ENCODE measurements at places on chromosomes 7 and 10.

- H3K27ac ChIP-seq, result no peak overlapping the region
- no peak for DNase-seq
- H3K4me1 ChIP-seq, result no peaks in the 10 kb centered on the region
- H3K27me3 ChIP-seq, result no peaks in the 10 kb centered on the region
Observed at GRCh38 chr7:92075455-92076158, 58.7 kb downstream of the CYP51A1 start.

- DNase-seq, result no peak
- H3K4me3 ChIP-seq, result no peak overlapping the region
- no peaks in the 10 kb centered on the region for H3K27me3 ChIP-seq
- no peak overlapping the region for H3K27ac ChIP-seq
Observed at GRCh38 chr7:43522406-43523156, 60.3 kb upstream of the STK17A start.

GRCh38 chr10:35711615-35712411, 69.7 kb upstream of the FZD8 start:
- H3K4me1 ChIP-seq, result no peaks in the 10 kb centered on the region
- H3K27me3 ChIP-seq, result peaks cover 4% of the 10 kb centered on the region
- DNase-seq, result no peak
- no peak overlapping the region for H3K27ac ChIP-seq
- H3K4me3 ChIP-seq, result no peak overlapping the region
- no peaks in the 10 kb centered on the region for H3K36me3 ChIP-seq

GRCh38 chr7:41880107-41880506, 177.2 kb upstream of the INHBA start:
- H3K4me1 ChIP-seq, result no peaks in the 10 kb centered on the region
- no peak for DNase-seq
- no peak overlapping the region for H3K4me3 ChIP-seq
- H3K27ac ChIP-seq, result no peak overlapping the region

DNA sequence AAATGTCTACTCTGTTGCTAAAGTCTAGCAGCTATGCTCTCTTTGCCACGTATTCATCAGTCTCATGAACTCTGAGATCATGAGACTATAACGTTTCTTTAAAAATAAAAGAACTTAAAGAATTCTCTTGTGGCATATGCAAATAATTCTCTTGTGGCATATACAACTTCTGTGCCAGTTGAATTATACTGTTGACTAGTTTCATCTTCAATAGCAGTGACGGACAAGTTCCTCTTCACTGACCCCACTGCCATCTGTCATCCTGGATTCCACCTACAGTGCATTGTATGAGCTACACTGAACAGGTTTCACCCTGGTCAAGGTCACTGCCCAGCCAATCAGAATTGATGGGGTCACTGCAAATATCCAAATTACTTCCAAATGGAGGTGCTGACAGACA, 88.2 kb downstream of the CD36 start:
- no peak for DNase-seq
- H3K27me3 ChIP-seq, result no peaks in the 10 kb centered on the region
- no peaks in the 10 kb centered on the region for H3K4me1 ChIP-seq
- no peak overlapping the region for H3K4me3 ChIP-seq

DNA sequence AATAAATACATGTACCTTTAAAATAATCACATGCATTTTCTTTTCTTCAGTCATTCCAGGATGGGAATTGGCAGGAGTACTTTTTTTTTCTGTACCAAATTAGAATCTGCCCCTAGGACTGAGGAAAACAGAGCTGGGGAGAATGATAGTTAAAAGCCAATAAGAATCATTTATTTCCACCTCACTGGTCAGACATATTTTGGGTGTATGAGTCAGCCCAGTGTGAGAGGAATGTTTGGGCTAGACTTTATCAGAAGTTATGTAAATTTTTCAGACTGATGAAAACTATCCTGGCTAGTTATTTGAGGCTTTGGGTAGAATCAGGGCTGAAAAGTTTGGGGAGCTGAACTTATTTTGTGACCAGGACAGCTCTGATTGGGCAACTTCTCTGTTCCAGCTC, 303.1 kb upstream of the NPSR1 start:
- H3K4me1 ChIP-seq, result no peaks in the 10 kb centered on the region
- no peak overlapping the region for H3K4me3 ChIP-seq
- no peaks in the 10 kb centered on the region for H3K27me3 ChIP-seq

DNA sequence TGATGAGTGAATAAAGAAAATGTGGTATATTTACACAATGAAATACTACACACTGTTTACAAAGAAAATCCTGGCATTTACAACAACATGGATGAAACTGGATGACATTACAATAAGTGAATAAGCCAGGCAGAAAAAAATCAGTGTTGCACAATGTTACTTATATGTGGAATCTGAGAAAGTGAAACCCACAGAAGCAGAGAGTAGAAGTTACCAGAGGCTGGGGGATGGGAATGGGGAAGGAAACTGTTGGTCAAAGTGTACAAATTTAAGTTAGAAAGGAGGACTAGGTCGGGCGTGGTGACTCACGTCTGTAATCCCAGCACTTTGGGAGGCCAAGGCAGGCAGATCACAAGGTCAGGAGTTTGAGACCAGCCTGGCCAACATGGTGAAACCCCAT, 538.5 kb upstream of the MKI67 start:
- H3K4me1 ChIP-seq, result no peaks in the 10 kb centered on the region
- no peak overlapping the region for H3K4me3 ChIP-seq
- no peaks in the 10 kb centered on the region for H3K36me3 ChIP-seq
- no peak overlapping the region for H3K27ac ChIP-seq

GRCh38 chr7:76346097-76346496, 12.7 kb downstream of the YWHAG start:
- no peak for DNase-seq
- peaks cover 9% of the 10 kb centered on the region for H3K4me1 ChIP-seq
- no peaks in the 10 kb centered on the region for H3K27me3 ChIP-seq

GRCh38 chr7:5348134-5349004, 65.6 kb downstream of the SLC29A4 start:
- peaks cover 23% of the 10 kb centered on the region for H3K36me3 ChIP-seq
- H3K4me1 ChIP-seq, result no peaks in the 10 kb centered on the region
- no peak overlapping the region for H3K4me3 ChIP-seq
- H3K27ac ChIP-seq, result no peak overlapping the region

DNA sequence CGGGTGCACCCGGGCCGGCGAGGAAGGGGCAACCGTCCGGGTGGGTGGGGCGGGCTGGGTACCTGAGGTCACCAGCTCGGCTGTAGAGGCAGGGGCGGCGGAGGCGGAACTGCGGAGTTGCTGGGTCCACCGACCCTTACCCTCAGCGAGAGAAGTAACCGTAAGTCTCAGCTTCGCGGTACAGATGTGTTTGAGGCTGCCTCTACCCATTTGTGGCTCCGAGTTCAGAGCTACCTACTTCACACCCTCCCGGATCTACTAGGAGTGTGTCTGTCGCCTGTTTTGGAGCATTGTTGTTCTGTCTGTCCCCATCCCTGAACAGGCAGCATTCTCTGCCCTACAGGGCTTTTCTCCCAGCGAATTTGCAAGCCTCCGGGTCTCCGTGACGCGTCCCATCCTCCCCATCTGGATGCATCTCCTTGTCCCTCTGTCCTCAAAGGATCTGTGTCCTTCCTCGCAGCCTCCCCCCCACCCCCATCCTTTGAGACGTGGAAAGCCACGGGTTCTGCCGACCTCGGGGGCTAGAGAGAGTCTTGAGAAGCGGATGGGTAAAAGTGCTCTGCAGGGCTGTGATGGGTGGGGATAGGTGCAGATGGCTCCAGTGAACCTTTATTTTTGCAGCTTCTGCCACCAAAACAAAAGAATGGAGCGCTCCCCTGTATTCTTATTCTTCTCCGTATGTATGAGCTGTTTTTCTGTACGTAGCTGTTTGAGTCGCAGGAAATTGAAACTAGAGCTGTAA, 757 bp downstream of the ANKIB1 start:
- peak overlapping the region; percentile 89 for H3K4me3 ChIP-seq
- H3K4me1 ChIP-seq, result peaks cover 25% of the 10 kb centered on the region
- no peaks in the 10 kb centered on the region for H3K27me3 ChIP-seq
- H3K36me3 ChIP-seq, result no peaks in the 10 kb centered on the region

- no peak for DNase-seq
- no peak overlapping the region for H3K4me3 ChIP-seq
- H3K27me3 ChIP-seq, result no peaks in the 10 kb centered on the region
Observed at GRCh38 chr10:109992485-109992884, 15.3 kb upstream of the ADD3 start.
